Lung microvascular endothelial cell (primary cell): ENCODE measurements at places on chromosomes 7 and 10. TPM values are rescaled to one million over a fixed set of nuclear protein-coding genes. Genes with fewer than 3 reads are reported as not detected.

Gene GPER1
- 1.1 and 1.2 TPM in 2 replicates for total RNA-seq

GRCh38 chr10:12742771-12743170 is 258.7 kb downstream of the CCDC3 start:
- no peak for DNase-seq

- no peak for DNase-seq
Measured at GRCh38 chr10:33335551-33335800, 1.0 kb upstream of the NRP1 start.

DNA sequence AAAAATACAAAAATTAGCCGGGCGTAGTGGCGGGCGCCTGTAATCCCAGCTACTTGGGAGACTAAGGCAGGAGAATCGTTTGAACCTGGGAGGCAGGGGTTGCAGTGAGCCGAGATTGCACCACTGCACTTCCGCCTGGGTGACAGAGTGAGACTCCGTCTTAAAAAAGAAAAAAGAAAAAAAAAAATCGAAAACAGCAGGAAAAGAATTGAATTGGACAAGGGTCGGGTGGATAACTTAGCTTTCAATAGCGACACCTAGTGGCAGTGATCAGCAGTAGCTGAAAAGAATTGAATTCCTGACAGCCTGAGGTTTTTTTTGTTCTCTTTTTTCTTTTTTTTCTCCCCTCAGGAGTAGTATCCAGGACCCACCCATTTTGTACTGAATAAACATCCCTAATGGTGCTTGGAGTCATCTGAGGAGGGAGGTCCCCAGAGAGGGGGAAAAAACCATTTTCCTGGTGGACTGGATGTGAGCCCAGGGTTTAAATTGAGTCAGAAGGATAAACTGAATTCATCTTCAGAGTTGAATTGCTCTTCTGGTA is 55.1 kb downstream of the CYCS start:
- peak; percentile 79 for DNase-seq

DNA sequence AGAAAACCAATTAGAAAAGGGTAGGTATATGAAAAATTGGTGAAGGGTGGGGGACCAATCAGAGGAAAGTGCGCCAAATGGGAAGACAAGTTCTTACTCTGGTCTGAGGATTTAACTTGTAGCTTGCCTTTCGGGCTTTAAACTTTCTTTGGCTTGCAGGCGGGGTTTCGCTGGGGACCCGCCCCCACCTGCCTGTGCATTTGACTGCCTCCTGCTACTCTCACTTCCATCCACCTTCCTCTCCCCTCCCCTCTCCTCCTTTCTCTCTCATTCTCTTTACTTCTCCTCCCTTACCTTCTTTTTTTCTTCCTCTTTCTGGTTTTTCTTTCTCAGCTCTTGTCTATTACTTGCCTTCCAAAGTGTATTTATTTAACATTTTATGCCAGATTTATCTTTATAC is 278.8 kb downstream of the DNAJB9 start:
- no peak for DNase-seq

- no peak for DNase-seq
Measured at GRCh38 chr7:69534461-69535041, 63.7 kb upstream of the AUTS2 start.

DNA sequence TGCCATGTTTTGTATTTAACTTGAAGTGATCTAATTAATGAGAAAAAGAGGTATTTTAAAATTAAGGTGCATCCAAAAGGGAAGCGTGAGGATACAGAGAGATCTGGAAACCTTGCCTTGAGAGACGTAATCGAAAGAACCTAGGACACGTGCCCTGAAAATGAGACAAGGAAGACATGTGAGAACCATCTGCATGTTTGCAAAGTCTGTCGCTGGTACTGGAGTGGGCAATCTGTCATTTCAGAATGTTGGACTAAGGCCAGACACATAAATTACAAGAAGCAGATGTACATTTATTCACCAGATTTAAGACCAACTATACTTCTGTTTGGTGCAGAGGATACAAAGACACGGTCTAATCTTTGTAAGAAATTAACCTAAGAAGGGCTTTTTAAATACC is 9.2 kb downstream of the AGR2 start:
- no peak for DNase-seq

DNA sequence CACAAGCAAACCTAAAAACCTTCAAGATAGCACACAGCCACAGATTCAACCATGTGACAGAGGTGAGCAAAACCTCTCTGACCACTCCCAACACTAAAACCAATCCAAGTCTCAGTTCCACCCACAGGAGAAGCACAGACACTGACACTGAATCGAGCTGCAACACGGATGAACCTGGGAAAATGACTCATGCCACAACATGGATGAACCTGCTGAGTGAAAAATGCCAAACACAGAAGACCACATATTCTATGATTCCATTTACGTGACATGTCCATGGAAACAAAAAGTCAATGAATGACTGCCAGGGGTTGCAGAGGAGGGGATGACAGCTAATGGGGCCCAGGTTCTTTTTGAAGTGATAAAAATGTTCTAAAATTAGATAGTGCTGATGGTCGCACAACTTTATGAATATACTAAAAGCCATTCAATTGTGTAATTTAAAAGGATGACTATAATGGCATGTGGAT is 22.0 kb downstream of the CYTH3 start:
- DNase-seq, result peak; percentile 37

Gene FOXI2
- not detected in 2 replicates for total RNA-seq

DNA sequence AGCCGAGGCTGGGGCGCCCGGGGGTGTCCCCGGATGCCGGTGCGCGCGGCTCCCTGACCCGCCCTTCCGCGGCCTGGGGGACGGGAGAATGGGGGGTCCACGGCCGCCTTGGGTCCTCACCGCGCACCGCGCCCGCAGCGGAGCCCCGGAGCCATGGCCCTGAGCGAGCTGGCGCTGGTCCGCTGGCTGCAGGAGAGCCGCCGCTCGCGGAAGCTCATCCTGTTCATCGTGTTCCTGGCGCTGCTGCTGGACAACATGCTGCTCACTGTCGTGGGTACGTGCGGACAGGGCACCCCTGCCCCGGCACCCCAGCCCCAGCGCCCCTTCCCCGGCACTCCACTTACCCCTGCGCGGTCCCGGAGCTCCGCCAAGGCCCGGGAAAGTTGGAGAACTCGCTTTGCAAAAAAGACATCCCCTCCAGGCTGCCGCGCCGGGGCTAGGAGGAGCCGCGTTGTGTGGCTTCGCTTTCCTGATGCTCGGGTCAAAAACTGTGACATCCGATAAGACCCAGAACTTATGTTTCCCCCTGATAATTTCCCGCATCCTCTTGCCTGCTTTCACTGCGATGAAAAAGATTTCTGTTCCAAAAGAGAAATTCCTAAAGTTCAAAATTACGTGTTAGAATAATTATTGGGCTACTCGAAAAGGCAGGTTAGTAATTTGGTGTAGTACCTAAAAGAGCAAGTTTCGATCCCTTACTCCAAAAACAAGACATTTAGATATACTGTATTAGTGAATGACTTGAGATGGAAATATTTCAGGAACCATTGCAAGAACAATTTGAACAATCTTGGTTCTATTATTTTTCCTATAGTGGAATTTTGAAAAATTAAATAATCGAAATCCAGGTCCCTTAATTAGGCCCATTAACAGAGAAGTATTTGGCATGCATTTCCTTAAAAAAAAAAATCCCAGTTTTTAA is 888 bp downstream of the SLC18A2 start:
- peak; percentile 8 for DNase-seq

DNA sequence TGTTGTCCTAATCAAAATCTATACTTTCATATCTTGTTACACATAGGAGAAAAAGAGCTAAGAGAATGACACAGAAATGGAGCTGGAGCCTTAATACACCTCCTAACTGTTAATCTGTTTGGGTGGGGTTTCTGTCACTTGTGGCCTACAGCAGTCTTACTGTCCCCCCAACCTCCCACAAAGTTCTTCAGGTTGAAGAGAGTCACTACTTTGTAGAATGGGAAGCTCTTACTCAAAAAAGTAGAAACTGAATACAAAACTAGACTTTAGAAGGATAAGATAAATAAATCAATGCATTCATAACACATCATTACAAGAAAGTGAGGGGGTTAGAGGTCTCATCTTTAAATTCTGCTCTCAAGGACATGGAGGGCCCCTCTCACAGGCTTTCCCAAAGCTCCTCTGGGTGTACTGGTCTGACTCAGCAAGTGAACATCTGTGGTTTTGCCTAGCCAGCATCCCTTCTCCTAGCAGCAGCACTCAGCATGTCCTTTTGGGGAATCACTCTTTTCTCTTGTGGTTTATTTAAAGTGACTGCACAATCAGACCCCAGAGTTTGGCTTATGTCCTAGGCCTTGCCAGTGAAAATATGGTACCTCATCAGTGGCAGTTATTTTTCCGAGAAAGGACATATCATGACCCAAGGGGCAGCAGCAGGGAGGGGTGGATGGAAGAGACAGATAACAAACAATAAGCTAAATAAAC is 2.0 kb upstream of the BLVRA start:
- DNase-seq, result no peak

Gene TUBAL3
- under 0.01 TPM in 1 of 2 replicates, not detected in the other for total RNA-seq

Gene ARPC1A
- total RNA-seq, result 153 and 182 TPM in 2 replicates

DNA sequence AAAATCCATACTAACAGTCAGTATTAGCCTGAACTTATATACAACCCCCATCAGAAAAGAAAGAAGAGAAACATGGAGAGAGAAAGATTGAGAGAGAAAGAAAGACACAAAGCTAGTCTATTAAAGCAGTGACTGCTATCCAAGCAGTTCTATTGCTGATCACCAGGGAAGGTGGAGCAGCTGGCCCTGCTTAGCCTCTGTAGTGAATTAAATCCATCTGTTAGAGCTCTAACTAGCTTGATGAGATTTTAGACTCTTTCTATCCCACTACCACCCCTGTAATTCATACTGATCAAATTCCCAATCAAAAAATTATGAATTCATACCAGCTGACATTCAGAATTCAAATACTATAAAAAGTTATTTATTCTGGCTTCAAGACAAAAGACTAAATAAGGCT is 486.0 kb upstream of the LRRN3 start:
- DNase-seq, result no peak

DNA sequence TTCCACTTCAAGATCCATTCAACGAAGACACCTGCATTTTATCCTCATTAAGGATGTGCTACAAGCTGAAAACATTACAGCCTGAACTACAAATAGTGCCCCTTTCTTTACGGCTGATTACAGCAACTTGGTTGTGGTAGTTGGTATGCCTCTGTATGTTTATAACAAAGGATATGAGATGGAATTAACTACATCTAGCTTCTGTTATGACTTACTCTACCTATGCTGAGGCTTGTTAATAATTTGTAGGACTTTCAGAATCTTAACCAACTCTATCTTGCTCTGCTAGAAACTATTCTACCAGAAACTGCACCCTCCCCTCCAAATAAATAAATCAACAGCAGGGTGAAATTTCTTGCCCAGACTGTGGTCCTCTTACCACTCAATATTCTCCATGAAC is 448.1 kb downstream of the GRM8 start:
- DNase-seq, result no peak

Gene ELAPOR2
- total RNA-seq, result 84.1 and 136 TPM in 2 replicates

Gene SPDYE6
- not detected in 2 replicates for total RNA-seq

DNA sequence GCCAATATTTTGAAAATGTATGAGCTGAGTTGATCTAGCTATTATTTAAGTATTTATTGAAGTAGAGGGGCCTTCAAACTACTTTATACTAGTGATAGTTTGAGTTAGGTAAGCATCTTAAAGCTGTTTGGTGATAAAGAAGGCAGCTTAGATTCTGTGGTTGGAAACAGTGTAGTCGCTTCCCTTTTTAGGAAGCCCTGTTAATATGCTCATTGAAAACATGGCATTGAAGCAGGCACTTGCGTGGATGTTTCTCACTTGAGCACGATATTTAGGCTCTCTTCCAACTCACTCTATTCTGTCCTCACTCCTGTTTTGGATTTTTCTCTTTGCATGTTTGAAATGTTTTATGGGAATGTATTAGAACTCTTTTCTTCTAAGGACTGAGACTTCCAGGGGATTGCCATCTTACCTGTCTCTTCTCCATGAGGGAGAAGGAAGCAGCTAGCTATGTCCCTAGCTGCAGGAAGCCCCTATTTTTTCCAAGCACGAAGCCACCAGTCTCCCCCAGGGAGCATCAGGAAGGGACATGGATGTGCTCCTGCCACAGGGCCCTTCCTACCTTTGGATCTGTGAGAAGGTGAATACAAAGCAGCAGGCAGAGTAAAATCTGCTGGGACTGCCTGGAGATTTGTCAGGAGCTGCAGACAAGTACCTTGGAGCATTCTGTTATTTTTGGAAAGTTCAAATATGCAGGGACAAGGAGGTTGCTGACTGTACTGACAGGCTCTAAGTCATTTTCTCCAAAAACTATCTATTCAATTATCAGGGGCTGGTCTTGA is 22.0 kb upstream of the BMPR1A start:
- no peak for DNase-seq

Gene AS3MT
- 0.60 and 0.65 TPM in 2 replicates for total RNA-seq

DNA sequence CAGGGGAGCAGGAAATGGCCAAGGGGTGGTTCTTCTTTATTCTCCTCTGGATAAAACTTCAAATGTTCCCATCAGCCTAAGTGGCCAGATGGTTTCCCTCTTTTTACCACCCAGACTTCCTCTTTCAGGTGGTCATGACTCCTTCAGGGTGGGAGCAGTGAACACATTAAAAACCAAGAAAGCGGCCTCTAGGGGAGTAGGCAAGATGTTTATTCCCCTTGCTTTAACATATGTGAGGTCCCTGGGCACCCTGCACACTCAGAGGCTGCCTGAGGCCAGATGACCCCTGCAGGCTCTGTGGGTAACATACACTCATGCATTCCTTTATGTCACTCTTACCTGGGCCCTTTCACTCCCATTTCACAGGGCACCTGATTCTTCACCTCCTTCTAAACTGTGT is 357.4 kb downstream of the ABCA13 start:
- DNase-seq, result no peak

DNA sequence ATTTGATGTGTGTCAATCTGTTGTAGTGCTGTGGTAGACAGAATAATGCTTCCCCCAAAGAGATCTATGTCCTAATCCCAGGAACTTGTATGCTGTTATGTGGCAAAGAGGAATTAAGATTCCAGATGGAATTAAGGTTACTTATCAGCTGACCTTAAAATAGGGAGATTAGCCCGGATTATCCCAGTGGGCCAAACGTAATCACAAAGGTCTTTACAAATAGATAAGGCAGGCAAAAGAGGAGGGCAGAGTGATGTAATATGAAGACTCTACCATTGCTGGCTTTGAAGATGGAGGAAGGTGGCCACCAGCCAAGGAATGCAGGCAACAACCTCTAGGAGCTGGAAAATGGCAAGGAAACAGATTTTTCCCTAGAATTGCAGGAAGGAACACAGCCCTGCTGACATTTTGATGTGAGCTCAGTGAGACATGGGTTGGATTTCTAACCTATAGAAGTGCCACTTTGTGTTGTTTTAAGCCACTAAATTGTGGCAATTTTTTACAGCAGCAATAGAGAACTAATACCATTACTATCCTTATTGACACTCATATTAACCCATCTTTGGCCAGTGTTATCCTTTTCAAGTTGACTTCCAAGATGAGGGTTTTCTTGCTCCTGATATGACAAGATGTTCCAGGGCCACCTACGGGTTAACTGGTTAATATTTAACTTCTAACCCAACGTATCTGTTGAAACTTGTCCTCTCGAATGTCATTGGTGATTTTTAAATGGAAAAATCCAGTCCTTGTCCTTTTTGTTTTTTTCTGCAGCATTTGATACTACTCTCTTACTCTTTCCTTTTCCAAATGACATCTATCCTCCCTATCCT is 29.3 kb downstream of the CYCS start:
- no peak for DNase-seq

Gene MMRN2
- 14.9 and 96.3 TPM in 2 replicates for total RNA-seq
